ENCODE measurements at places on chromosomes 2 and 18.

DNA sequence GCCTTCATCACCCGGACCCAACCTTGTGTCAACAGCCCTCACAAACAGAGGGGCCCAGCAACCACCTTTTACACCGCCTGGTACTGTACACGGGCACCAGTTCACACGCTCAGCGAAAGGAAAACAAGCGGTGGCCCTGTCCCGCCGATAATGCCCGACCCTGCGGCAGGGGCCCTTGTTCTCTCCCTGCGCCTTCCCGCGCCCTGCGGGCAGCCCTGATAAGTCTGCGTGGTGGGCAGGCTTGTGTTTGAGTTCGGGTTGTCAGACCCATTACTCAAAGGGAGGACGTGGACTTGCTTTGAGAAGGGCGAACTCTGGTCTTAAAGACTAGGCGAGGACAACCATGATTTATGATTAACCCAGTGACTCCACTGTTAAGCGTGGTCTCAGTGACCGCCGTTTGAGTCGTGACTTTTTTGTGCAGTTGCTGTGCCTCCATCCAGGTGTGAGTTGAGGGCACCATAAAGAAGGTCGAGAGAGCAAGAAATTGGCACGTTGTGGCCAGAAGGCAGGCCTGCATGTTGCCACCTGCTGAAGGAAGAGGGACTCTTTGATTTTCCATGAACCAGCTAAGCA lies 167.4 kb upstream of the GATA6 start:
- peak overlapping the region; percentile 65 for H3K27ac ChIP-seq
- H3K36me3 ChIP-seq = no peaks in the 10 kb centered on the region
- no peak overlapping the region for H3K4me3 ChIP-seq
- H3K27me3 ChIP-seq = no peaks in the 10 kb centered on the region
- H3K4me1 ChIP-seq = peaks cover 47% of the 10 kb centered on the region

- H3K4me1 ChIP-seq = peaks cover 13% of the 10 kb centered on the region
- H3K4me3 ChIP-seq = no peak overlapping the region
- peak overlapping the region; percentile 88 for H3K27ac ChIP-seq
- H3K27me3 ChIP-seq = no peaks in the 10 kb centered on the region
Measured at GRCh38 chr2:64203858-64204632, 59.8 kb upstream of the PELI1 start.

GRCh38 chr2:119415630-119416029 lies 16.0 kb upstream of the TMEM37 start:
- H3K36me3 ChIP-seq = no peaks in the 10 kb centered on the region
- no peak overlapping the region for H3K4me3 ChIP-seq
- no peak overlapping the region for H3K27ac ChIP-seq
- H3K27me3 ChIP-seq = no peaks in the 10 kb centered on the region
- H3K4me1 ChIP-seq = no peaks in the 10 kb centered on the region

GRCh38 chr2:240302041-240302440 lies 133.4 kb upstream of the GPC1 start:
- H3K27ac ChIP-seq = no peak overlapping the region
- no peak for DNase-seq
- no peaks in the 10 kb centered on the region for H3K4me1 ChIP-seq
- H3K27me3 ChIP-seq = peaks cover 6% of the 10 kb centered on the region

DNA sequence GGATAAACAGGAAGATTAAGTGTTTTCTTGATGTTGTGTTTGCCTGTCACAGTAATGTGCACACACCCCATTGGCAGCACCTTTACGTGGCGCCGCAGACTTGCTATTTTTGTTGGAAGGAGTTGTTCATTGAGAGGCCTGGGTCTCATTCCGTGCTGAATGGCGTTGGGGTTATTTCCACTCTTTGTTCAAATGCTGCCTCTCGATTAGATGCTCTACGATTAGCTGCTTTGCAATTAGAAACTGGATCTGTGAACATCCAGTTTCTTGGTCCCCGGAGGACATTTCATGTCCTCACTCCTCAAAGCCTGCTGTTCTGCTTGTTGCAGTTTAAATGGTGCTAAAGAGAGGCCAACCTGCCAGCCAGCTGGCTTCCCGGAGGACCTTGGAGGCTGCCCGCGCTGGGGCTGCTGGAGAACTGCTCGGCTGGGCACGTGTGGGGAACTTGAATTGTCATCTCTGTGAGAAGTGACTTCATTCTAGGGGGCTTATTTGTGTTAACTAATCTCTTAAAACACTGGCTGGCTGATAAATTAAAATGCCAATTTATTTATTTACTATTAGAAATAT lies 117.4 kb upstream of the NABP1 start:
- no peak overlapping the region for H3K4me3 ChIP-seq
- H3K4me1 ChIP-seq = no peaks in the 10 kb centered on the region
- H3K36me3 ChIP-seq = no peaks in the 10 kb centered on the region
- peak; percentile 17 for DNase-seq

- H3K4me1 ChIP-seq = no peaks in the 10 kb centered on the region
- H3K27ac ChIP-seq = no peak overlapping the region
- no peaks in the 10 kb centered on the region for H3K27me3 ChIP-seq
- H3K4me3 ChIP-seq = no peak overlapping the region
Measured at GRCh38 chr2:133726973-133727372, 158.7 kb upstream of the NCKAP5 start.

GRCh38 chr18:76056471-76057110 lies 438.5 kb downstream of the ZNF516 start:
- H3K4me3 ChIP-seq = no peak overlapping the region
- H3K36me3 ChIP-seq = no peaks in the 10 kb centered on the region
- DNase-seq = peak; percentile 81
- H3K27ac ChIP-seq = no peak overlapping the region
- H3K27me3 ChIP-seq = no peaks in the 10 kb centered on the region

DNA sequence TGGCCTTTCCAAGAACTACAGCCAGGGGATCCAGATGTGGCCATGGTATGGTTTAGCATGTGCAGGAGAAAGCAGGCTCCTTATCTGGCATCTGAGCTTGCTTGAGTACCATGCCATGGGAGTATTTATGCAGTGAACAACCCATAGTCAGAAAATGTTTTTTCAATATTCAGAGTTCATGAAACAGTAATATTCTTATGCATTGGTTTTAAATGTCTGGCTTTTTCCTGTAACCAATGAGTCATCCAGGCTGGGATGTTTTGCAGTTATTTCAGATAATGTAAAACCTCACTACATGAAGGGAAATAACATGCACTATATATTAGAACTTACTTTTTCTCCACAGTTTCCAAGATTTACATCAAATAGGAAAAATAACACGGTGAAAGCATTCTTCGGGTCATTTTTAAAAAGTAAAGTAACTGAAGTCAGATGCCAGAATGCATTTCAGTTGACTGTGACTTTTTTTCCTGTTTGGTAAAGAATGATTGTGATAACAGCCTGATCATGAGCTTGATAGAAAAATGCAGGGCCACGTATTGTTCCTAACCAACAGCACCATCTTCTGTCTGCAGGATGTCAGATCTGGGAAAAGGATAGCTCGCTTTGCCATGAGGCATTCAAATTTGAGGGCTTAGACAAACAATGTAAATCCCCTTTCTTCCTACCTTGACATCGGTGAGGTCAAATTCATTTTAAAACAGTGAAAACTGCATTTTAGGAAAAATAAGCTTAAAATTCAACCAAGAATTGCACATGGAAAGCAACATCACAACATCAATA lies 152.8 kb downstream of the DSC3 start:
- no peaks in the 10 kb centered on the region for H3K4me1 ChIP-seq
- H3K4me3 ChIP-seq = no peak overlapping the region
- no peaks in the 10 kb centered on the region for H3K36me3 ChIP-seq
- DNase-seq = no peak
- H3K27ac ChIP-seq = no peak overlapping the region

GRCh38 chr2:3466482-3466863 lies 52.9 kb downstream of the ADI1 start:
- H3K4me1 ChIP-seq = peaks cover 25% of the 10 kb centered on the region
- no peaks in the 10 kb centered on the region for H3K27me3 ChIP-seq
- no peak for DNase-seq

DNA sequence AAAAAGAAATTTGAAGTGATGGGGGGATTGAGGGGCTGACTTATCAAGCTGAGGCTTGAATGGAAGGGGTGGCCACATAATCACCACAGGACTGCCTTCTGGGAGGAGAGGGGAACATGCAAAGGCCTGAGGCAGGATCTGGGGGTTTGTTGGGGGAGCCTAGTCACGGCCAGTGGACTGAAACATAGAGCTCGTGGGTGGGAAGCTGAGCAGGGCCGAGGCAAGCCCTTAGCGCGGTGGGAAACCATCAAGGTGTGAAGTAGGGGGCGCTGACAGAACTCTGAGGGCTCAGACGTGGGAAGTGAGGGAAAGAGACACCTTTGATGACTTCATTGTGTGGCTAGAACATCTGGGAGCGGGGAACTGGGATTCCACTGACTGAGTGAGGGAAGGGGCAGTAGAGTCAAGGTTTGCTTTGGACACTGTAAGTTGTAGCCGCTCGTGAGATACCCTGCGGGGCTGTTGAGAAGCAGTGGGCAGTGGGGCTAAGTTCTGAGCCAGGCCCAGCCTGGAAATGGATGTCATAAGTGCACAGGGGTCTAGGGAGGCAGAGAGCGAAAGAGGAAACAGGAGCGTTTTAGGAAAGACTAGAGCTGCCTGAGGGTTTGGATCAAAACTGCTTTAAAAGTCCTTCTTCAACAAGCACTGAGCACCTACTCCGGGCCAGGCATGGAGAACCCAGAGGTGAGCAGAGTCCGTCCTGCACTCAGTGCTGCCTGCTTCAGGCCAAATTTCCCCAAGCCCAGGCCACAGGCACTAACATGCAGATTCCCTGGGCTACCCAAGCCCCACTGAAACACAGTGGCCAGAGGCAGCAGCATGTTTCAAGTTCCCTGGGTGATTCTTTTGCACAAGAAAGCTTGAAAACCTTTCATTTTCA lies 686 bp upstream of the SNORC start:
- H3K36me3 ChIP-seq = no peaks in the 10 kb centered on the region
- H3K4me1 ChIP-seq = no peaks in the 10 kb centered on the region
- H3K27ac ChIP-seq = no peak overlapping the region
- no peak for DNase-seq
- H3K27me3 ChIP-seq = no peaks in the 10 kb centered on the region
- no peak overlapping the region for H3K4me3 ChIP-seq

GRCh38 chr2:233422649-233423551 lies 68.6 kb downstream of the DGKD start:
- DNase-seq = peak; percentile 17
- H3K36me3 ChIP-seq = no peaks in the 10 kb centered on the region
- H3K4me3 ChIP-seq = no peak overlapping the region
- peak overlapping the region; percentile 79 for H3K27ac ChIP-seq
- no peaks in the 10 kb centered on the region for H3K27me3 ChIP-seq
- peaks cover 45% of the 10 kb centered on the region for H3K4me1 ChIP-seq
